ENCODE measurements at places on chromosomes 5 and 9. TPM values are rescaled to one million over a fixed set of nuclear protein-coding genes. Genes with fewer than 3 reads are reported as not detected.

Gene MLANA
- total RNA-seq: not detected

Gene HMHB1
- not detected for total RNA-seq

Gene WASHC1
- total RNA-seq: 11.3 TPM

Gene CDKN2AIPNL
- total RNA-seq: 37.6 TPM

Gene ENC1
- total RNA-seq: 4.0 TPM

Gene LECT2
- not detected for total RNA-seq

Gene DND1
- 1.3 TPM for total RNA-seq

Gene C8G
- total RNA-seq: 5.1 TPM

Gene KCNT1
- not detected for total RNA-seq

Gene AGXT2
- not detected for total RNA-seq

Gene DMRT3
- 0.42 TPM for total RNA-seq

Gene GLRX
- 58.8 TPM for total RNA-seq

Gene C1QTNF3
- 8.6 TPM for total RNA-seq

Gene KLF9
- total RNA-seq: 286 TPM

Gene HAPLN1
- total RNA-seq: not detected

Gene DOCK8
- total RNA-seq: 11.1 TPM

Gene CRHBP
- not detected for total RNA-seq

Gene NXNL2
- total RNA-seq: 1.5 TPM

Gene VLDLR
- total RNA-seq: 14.0 TPM

Gene NINJ1
- 65.9 TPM for total RNA-seq

Gene ZDHHC11
- total RNA-seq: 6.9 TPM

All from tibial nerve (tissue), 4 donors.